MG63 (cell line): ENCODE measurements at places on chromosomes 4 and X. TPM values are rescaled to one million over a fixed set of nuclear protein-coding genes. Genes with fewer than 3 reads are reported as not detected.

ZNF157 gene
- 2.2 TPM in 1 of 2 replicates, not detected in the other for total RNA-seq

DNA sequence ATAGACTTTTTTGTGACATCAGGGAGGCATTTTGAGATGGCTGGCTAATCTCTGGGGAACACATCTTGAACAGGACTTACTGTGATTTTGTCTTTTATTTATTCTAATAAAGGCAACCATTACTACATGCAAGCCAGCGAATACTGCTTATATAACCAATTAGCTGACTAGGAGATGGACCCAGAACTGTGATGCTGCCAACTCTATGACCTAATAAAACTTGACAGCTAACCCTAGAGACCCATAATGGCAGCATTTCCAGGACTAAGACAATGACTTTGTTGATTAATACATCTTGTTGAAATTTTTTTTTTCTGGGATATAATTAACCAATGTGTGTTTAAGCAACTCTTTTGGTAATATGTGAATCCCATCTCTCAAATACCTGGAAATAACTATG is 584.6 kb downstream of the PRR32 start:
- DNase-seq, result no peak

ADRA2C gene
- 2.3 and 7.8 TPM in 2 replicates for total RNA-seq

DNA sequence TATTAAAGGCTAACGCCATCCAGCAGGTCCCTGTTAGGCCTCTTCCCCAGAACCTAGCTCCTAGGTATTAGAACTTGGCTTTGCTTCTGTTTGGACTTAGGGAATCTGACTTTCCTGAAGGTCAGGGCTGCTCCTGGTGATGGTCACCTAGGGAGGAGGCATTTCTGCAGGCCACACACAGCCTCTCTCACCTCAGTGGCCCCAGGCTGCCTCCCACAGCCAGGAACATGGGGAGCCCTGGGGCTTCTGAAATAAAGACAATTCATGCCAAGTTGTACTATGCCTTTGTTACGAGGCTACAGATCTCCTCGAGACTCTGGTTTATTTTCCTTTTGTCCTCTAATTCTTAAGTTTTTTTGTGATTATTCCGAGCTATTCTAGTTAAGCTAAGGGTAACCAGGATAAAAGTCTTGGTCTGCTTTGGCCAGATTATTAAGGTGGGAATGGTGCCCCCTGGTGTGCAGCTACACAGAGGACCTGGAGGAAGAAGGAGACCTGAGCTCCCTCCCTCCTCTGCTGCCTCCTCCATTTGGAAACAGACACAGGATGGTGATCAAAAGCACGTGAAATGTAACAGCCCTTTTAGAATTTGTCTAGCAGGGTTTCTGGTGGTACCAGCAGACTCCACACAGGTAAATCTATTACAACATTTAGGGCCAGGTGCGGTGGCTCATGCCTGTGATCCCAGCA is 131.0 kb downstream of the DCLK2 start:
- peak; percentile 29 for DNase-seq

GRCh38 chrX:18995221-18995620 is 11.3 kb upstream of the PHKA2 start:
- peak; percentile 43 for DNase-seq

PDLIM3 gene
- total RNA-seq, result 0.26 TPM in 1 of 2 replicates, not detected in the other

DNA sequence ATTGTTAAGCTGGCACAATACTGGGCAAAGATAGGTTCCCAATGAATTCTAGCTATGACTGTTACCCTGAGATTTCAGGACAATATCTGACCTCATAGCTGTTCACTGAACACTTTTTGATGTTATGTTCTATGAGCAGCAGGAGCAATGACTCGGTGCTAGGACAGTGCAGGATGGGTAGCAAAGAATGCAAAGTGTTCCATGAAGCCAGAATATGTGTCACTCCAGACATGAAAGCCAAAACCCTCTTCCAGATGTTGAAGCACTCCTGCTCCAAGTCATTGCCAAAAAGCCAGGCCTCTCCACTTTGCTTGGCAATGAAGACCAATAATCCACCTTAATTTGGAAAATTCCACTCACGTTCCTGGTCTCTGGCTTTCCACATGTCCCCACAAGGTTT is 300.9 kb upstream of the CPEB2 start:
- peak; percentile 42 for DNase-seq

DNA sequence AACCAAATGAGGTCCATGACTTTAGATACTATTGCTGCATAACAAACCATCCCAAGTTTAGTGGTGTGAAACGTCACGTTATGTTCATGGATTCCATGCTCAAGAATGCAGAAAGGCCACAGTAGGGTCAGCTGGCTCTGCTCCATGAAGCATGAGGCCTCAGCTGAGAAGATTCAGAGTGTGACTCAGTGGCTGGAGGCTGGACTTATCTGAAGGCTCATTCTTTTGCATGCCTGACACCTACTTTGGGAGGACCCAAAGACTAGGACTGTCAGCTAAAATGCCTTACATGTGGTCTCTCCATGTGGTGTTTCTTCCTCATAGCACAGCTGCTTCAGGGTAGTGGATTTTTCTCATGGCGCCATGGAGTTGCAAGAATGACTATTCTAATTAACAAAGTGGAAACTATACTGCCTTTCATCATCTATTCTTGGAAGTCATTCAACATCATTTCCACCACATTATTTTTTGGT is 11.5 kb upstream of the CCDC149 start:
- DNase-seq, result peak; percentile 89

GRCh38 chr4:7003176-7003878 is 39.8 kb upstream of the TADA2B start:
- DNase-seq, result no peak

PASD1 gene
- not detected in 2 replicates for total RNA-seq

- DNase-seq, result no peak
Observed at GRCh38 chrX:29143756-29144155, 556.5 kb downstream of the IL1RAPL1 start.

GRCh38 chrX:4570151-4570550 is 856.7 kb upstream of the PRKX start:
- peak; percentile 34 for DNase-seq

DNA sequence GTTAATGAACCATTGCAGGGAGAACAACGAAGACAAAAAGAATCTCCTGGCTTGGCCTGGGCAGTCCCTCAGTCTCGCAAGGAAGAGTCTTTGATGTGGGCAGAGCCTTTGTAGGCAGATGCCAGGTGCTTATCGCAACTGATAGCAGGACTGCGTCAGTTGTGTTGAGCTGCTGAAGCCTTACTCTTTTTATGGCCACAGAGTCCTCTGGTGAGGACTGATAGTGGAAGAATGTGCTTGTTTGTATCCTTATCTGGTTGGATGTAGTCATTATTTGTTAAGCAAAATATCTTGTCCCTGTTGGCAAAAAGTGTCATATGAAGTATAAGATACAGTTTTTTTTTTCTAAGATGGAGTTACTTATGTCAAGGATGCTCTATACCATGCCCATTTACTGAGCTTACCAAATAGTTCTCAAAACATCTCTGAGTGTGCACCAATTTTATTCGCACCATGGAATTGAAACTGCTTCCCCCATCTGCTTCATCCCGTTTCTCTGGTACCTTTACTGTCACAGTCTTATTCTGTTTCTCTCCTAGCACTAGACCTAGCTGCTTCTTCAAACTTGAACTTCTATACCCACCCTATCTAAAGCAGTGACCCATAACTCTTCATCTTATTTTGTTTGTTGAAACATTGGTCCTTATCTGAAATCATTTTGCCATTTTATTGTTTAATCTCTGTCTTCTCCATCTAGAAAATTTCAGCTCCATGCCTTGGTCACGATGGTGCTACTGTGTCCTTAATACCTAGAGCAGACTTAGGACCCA is 47.0 kb upstream of the SPRY1 start:
- DNase-seq, result no peak

- no peak for DNase-seq
Observed at GRCh38 chr4:74900862-74901261, 32.1 kb upstream of the PARM1 start.

- no peak for DNase-seq
Observed at GRCh38 chr4:109864134-109864533, 16.2 kb downstream of the LRIT3 start.

DNA sequence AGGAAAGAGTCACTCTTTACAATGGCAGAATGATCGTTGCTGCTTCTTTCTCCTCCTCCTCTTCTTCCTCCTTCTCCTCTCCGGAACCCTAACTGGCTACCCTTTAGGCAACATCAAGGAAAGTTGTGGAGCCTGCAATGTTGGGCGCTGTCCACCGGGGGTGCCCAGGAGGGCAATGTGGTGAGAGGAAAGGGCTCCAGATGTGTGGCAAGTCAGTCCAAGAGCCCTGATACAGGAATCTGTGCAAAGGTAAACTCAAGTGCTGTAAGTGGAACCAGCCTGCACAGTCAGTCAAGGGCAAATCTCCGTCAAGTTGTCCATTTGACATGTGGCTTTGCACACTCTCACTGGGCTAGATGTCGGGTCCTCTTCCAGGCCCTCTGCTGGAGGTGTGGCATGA is 2.8 kb downstream of the RTL5 start:
- peak; percentile 13 for DNase-seq

DNA sequence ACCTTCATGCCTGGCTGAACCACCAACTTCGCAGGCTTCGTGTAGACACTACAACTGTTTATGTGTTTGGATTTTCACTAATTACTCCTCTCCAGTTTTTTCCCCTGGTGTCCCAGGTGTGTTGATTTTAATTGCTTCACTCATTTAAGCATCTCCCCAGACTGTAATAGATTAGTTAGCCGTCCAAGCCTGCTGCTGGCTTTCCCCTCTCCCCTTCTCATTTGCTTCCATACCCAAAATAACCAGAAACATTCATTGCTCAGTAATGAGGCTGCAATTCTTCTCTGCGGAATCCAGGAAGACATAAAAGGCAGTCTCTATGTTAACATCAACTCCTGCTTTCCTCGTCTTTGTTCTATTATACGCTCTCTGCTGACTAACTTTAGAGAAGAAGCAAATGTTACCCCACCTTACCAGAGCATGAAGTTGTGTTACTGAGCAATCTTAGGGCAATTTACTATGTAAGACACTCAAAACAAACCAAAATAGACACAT is 37.9 kb upstream of the SCRG1 start:
- no peak for DNase-seq

DNA sequence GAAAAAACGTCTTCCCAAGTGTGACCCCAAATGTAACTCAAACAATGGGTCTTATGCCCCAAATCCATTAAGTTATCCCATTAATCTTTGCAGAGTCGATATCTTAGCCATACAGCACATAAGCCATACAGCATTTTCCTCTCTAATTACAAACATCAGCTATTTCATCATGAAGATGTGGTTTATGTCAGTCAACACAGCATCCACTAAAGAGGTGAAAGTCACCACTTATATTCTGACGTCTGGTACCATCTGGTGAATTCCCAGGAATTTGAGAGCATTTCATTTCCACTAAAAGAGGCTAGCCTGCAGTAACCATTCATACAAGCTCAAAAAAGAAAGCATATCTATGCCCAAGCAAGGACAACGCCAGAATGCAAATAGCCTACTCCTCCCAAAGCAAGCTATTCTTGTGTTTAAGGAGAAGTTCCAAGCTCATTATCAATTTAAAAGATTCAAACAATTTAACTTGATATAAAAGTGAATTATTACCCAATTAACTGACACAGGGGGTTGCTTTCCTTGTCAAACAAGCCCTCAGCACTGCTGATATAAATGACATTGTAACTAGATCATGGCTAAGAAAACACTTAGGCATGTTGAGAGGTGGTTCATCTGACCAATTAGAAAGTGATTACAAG is 203.3 kb downstream of the ANTXR2 start:
- no peak for DNase-seq

- no peak for DNase-seq
Observed at GRCh38 chr4:7529368-7530080, 94.8 kb upstream of the PSAPL1 start.

- no peak for DNase-seq
Observed at GRCh38 chr4:71307729-71308128, 31.1 kb upstream of the SLC4A4 start.
